NCI-H1694 treated with DMSO at 0.1 percent for 48 hours (cell line): ENCODE measurements at places on chromosomes 12 and 14.

DNA sequence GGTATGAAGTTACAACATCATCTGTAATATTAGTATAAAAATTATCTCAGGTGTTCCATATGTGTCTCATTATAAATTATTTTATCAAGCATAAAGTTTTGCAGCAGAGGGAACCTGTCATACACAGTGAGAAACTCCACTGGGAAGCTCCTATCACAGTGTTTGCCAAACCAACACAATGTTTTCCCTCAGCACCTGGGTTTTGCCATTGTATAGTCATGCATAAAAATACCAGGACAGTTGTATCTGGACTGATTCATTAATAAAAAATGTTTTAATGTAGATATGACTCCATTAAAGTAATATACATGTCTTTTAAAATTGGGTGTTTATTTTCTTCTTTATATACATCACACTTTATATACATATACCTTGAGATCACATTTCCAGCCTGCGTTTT lies 56.6 kb downstream of the METTL25 start:
- DNase-seq = no peak

- no peak for DNase-seq
Observed at GRCh38 chr14:103819503-103820307, 27.7 kb downstream of the PPP1R13B start.

- DNase-seq = no peak
Observed at GRCh38 chr12:95851606-95852005, 7.1 kb upstream of the SNRPF start.

GRCh38 chr14:61256826-61257468 lies 24.2 kb downstream of the TMEM30B start:
- DNase-seq = no peak

DNA sequence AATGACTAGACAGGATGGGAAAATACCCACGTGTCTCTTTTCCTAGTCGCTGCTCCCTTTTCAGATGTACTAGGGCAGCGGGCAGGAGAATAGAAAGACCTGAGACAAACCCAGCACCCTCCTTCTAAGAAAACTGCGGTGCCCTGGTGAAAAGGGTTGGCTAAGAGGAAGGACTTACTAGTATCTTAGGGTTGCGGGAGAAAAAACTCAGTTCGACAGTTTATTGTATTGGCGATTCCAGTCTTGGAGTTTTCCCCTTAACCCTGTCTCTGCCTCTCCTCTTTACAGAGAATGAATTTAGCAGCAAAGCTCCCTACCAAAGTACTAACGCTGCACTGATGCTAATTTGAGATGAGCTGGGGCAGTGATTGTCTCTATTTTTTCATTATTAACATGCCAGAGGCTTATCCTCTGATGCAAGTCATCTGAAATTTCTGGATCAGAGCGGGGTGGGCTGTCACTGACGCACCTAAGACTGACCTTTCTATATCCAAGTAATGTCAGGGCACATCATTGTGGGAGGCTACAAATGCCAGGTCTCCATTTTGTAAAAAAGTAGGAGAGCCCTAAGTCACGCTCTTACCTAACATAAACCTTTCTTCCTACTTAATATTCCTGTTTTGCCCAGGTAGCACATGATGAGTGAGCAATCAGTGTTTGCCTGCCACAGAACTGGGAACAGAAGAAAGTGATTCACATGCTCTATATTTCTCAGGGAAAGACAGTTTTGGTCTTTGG lies 916 bp upstream of the PAWR start:
- no peak for DNase-seq

GRCh38 chr12:127398016-127398710 lies 868.8 kb upstream of the TMEM132C start:
- no peak for DNase-seq

GRCh38 chr12:50934371-50934851 lies 17.9 kb upstream of the HIGD1C start:
- no peak for DNase-seq

DNA sequence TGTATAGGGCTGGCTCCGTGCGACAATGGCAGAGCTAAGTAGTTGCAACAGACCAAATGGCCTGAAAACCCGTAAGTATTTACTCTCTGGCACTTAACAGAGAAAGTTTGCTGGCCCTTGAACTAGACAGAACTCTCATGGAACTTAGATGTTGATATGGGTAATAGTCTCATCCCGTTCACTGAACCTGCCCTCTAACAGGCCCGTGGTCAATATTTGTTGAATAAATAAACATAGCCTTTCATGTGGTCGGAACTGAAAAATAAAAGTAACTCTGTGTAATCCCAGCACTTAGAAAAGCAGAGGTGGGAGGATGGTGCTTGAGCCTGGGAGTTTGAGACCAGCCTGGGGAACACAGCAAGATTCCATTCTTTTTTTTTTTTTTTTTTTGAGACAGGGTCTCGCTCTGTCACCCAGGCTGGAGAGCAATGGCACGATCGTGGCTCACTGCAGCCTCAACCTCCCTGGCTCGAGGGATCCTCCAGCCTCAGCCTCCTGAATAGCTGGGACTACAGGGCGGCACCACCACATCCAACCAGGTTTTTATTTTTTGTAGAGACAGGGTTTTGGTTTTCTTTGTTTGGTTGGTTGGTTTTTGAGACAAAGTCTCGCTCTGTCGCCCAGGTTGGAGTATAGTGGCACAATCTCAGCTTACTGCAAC lies 29.7 kb downstream of the KDM2B start:
- DNase-seq = no peak

GRCh38 chr14:53516261-53516774 lies 363.2 kb upstream of the DDHD1 start:
- no peak for DNase-seq

- no peak for DNase-seq
Observed at GRCh38 chr14:43803076-43803689, 703.9 kb downstream of the FSCB start.

- no peak for DNase-seq
Observed at GRCh38 chr14:94458096-94458495, 5.5 kb upstream of the SERPINA11 start.

DNA sequence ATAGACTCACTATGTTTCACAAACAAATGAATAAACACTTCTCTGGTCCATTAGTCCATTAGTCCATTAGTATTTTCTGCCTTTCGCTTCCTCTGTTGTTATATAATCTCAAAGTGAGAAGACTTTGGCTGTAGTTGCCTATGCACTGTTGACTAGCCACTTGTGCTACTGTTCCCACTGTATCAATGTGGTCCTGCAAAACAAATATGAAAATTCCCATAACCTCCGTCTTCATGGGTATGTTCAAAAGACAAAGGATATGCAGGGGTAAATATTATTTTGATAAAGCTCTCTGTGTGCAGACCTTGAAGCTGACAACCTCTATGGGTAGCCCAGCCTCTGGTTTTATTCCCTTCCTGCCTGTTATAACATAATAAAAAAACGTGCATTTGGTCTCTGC lies 77.8 kb downstream of the DIO2 start:
- no peak for DNase-seq

- DNase-seq = no peak
Observed at GRCh38 chr12:70619471-70620152, 17.6 kb downstream of the PTPRB start.

DNA sequence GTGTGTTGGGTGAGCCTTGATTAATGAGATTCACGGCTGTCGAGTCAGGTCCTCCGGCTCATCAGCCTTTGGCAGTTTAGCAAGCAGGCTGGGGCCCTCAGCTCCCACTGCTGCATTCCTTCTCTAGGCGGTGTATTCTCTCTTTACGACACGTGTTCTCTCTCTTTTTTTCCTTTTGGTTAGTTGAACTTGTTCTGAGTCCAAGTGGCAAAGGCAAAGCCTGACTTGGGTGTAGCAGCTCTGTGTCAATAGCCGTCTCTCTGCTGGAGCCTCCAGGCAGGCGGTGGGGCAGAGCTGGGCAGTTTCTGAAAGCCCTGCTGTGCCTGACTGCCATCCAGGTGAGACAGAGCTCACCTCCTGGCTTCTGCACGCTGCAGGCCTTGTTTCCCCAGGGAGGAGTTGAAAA lies 46.6 kb downstream of the SUSD6 start:
- DNase-seq = no peak

GRCh38 chr14:67933266-67933665 lies 113.7 kb downstream of the RAD51B start:
- DNase-seq = no peak

DNA sequence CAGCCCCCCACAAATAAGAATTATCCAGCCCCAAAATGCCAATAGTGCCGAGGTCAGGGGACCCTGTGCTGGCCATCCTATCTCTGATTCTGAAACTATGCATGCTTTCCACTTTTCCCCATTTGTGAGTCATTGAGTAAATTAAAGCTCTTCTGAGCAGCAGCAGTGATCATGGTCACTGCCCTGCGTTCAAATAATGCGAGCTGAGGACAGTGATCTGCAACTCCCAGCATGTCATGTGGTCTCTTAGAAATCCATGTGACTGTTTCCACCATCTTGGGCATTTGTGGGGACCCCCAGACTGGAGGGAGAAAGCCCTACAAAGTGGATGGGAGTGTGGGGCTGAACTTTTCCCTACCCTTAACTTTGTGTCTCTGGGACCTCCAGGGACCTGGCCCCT lies 53.8 kb downstream of the C14orf132 start:
- DNase-seq = no peak

- no peak for DNase-seq
Observed at GRCh38 chr12:51390891-51391282, 319 bp downstream of the GALNT6 start.

DNA sequence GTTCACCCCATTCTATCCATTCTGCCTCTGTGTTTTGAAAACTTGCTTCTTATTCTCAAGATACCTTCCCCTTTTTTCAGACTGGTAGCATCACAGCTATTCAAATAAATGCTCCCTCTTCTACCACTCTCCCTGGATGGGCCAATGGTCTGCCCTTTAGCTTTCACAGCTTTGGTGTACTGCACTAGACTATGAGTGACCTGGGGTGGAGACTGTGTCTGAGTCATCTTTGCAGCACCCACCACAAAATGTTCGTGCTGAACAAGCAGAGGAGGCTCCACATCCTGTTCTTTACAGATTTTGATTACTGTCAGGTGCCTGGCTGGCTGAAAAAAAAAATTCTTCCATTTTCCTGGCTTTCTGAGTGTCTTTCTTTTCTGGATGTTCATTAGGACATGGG lies 1104.1 kb upstream of the TMEM132C start:
- DNase-seq = no peak

GRCh38 chr12:43694879-43695278 lies 63.7 kb downstream of the PUS7L start:
- DNase-seq = no peak

- DNase-seq = no peak
Observed at GRCh38 chr12:114671443-114672411, 12.2 kb downstream of the TBX3 start.

GRCh38 chr12:27810756-27811155 lies 30.7 kb upstream of the MANSC4 start:
- DNase-seq = no peak

DNA sequence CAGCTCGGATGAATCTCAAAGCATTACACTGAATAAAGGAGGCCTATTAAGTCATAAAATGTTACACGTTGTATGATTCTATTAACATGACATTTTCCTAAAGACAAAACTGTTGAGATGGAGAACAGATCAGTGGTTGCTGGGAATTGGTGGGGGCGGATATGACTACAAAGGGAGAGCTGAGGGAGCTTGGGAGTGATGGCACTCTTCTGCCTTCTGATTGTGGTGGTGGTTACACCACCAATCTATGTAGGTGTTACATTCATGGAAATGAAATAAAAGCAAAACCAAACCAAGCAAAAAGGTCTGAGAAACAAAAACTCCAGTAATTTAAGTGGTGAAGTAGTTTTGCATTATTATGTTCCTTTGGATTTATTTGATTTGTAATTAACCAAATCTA lies 16.4 kb upstream of the EVL start:
- DNase-seq = no peak

- DNase-seq = peak; percentile 82
Observed at GRCh38 chr14:24135834-24136683, at the start of gene PSME1. TSS of gene PSME1 (plus strand) at chr14:24136194. CDS start at chr14:24136263, 69 bp downstream.

DNA sequence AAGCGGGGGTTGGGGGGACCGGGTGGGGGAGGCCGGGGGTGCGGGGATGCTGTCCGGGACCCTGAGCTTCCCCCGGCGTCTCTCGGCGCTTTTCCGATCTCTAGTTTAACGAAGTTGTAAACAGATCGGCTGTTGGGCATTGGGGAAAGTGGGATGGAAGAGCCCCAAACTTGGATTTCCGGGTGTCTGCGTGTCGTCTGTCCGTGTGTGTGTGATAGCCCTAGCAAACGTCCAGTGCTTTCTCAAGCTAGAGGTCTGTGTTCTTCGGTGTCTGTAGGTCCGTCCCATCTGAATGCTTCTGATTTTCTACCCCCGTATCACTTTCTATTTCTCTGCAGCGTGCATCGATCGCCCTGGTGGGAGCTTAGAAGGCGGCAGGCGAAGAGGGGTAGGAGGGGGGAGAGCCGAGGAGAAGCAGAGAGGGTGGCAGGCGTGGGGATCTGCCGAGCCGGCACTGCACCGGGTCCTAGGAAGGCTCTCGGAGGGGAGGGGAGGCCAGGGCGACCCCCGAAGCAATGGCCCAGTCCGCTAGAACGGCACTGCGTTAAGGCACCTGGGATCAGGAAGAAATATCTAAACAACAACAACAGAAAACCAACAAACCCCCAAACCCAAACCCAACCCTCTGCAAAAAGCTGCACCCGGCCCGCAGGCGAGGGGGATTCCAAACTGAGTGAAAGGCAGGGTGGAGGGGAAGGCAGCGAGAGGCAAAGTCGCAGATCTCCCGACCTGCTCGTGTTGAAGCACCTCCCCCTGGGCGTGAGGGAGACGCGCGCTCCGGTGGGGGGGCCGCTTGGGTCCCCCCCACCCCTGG lies 1.0 kb downstream of the KCNA1 start:
- DNase-seq = no peak

- DNase-seq = no peak
Observed at GRCh38 chr14:54209511-54210250, 187.1 kb upstream of the CDKN3 start.

DNA sequence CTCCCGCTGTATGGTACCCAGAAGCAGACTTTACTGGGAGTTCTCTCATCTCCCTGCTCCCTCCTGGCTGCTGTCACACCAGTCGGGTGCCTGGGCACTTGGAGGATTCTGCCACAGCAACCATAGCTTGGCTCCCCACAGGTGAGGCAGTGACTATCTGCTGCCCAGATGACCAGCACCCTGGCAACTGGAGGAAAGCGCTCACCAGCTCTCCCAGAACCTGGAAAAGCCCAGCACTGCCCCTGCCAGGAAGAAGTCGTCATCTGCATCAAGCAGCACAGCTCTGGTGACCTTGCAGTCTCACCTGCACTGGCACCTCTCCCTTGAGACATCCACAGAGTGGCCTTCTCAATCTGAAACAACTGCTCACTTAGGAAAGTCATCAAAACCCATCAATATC lies 31.9 kb upstream of the TC2N start:
- no peak for DNase-seq

DNA sequence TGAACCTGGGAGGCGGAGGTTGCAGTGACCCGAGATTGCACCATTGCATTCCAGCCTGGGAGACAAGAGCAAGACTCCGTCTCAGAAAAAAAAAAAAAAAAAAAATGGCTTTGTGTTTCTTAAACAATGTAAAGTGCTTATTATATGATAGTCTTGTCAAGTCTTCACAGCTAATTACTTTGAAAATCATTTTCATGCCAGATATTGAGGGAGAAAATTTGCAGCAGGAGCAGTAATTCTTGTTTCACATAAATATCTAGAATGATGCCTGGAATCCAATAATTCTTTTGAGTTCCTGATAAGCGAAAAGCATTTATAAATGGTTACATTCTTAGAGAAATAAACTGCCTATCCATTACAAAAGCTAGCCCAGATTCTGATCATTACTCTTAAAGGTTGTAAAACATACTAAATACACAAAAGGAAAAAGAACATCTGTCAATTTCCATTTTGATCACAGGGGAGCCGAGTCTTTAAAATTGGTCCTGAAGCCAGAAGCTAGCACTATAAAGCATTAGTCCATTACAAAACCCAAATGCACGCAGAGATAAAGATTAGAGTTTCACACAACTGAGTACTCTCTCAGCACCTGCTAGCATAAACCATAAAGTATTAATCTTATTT lies 50.3 kb downstream of the IFT81 start:
- peak; percentile 19 for DNase-seq
